Heart right ventricle (tissue), 16 donors: ENCODE measurements at places on chromosomes 1 and 21. TPM values are rescaled to one million over a fixed set of nuclear protein-coding genes. Genes with fewer than 3 reads are reported as not detected.

MYOG gene
- not detected for total RNA-seq

TMIGD3 gene
- 1.4 TPM for total RNA-seq

LMNA gene
- 369 TPM for total RNA-seq

LAMC1 gene
- 116 TPM for total RNA-seq

KCNE2 gene
- total RNA-seq, result not detected

MX2 gene
- 11.2 TPM for total RNA-seq

COL9A2 gene
- total RNA-seq, result 1.2 TPM

OR6K3 gene
- not detected for total RNA-seq

TEKT2 gene
- not detected for total RNA-seq

SLX9 gene
- total RNA-seq, result 61.9 TPM

KDF1 gene
- 0.26 TPM for total RNA-seq

FCRL1 gene
- total RNA-seq, result 0.37 TPM

ETNK2 gene
- total RNA-seq, result 5.2 TPM

TNFRSF4 gene
- 9.3 TPM for total RNA-seq

RGS4 gene
- total RNA-seq, result 6.9 TPM

RNU1-2 gene
- 1,011 TPM for total RNA-seq

NLRP3 gene
- 1.7 TPM for total RNA-seq

IL12RB2 gene
- total RNA-seq, result 0.44 TPM

KRTAP7-1 gene
- not detected for total RNA-seq

CELA3A gene
- not detected for total RNA-seq

VHLL gene
- not detected for total RNA-seq

WDR4 gene
- total RNA-seq, result 5.0 TPM

EDARADD gene
- total RNA-seq, result 0.66 TPM

ANKRD35 gene
- 0.29 TPM for total RNA-seq

LCE2B gene
- not detected for total RNA-seq

EDN2 gene
- 0.92 TPM for total RNA-seq

DYNLT5 gene
- total RNA-seq, result 0.98 TPM

TRIM67 gene
- not detected for total RNA-seq

MAP3K21 gene
- total RNA-seq, result 0.39 TPM

CCDC17 gene
- total RNA-seq, result 0.80 TPM

SPRR5 gene
- total RNA-seq, result not detected

PRAMEF25 gene
- total RNA-seq, result not detected

CRABP2 gene
- 0.64 TPM for total RNA-seq

EXOSC10 gene
- total RNA-seq, result 22.4 TPM

RNU1-4 gene
- 2,260 TPM for total RNA-seq

NPPA gene
- total RNA-seq, result 885 TPM

TDRD5 gene
- total RNA-seq, result not detected

HFM1 gene
- 1.2 TPM for total RNA-seq

MEGF6 gene
- 1.8 TPM for total RNA-seq

IL6R gene
- 8.1 TPM for total RNA-seq

NBPF1 gene
- 12.6 TPM for total RNA-seq

RLF gene
- total RNA-seq, result 15.7 TPM

FAM163A gene
- not detected for total RNA-seq

LRRC8B gene
- 6.6 TPM for total RNA-seq

VWA5B1 gene
- total RNA-seq, result not detected

FMO4 gene
- total RNA-seq, result 7.9 TPM

FHL3 gene
- 15.2 TPM for total RNA-seq

PRKAA2 gene
- total RNA-seq, result 108 TPM

MFAP2 gene
- 2.4 TPM for total RNA-seq

F5 gene
- 11.3 TPM for total RNA-seq

ANGPTL7 gene
- 0.17 TPM for total RNA-seq

ZNF695 gene
- not detected for total RNA-seq

FAM131C gene
- 4.5 TPM for total RNA-seq

ARHGAP29 gene
- 29.1 TPM for total RNA-seq

DIPK1A gene
- 5.9 TPM for total RNA-seq

FCRLA gene
- total RNA-seq, result not detected

CAPN8 gene
- total RNA-seq, result not detected

HSD3B2 gene
- total RNA-seq, result not detected

SLC27A3 gene
- total RNA-seq, result 8.1 TPM
